ENCODE measurements at places on chromosomes 13 and 19. TPM values are rescaled to one million over a fixed set of nuclear protein-coding genes. Genes with fewer than 3 reads are reported as not detected.

Gene MBD3L3
- total RNA-seq: not detected

DNA sequence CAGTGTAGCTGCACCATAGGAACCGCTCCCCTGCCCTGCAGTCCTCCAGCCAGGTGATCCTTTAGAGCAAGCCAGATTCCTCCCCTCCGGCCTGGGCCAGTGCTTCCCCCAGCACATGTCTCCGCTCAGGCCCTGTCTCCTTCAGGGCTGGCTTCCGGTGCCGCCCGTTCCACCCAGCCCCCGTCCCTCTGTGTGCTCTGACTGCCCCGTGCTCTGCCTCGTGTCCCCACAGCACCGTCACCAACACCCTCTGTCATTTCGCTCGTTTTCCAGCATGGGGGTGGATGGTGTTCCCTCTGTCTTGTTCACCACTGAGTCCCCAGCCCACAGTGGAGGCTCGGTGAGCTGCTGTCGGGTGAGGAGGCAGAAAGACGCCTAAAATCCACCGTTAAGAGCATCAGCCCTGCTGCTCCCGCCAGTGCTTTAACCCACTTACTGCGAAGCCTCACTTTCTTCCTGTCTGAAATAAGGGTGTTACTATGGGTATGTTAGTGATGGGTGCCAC lies 54.5 kb downstream of the TSSK6 start:
- peak; percentile 35 for DNase-seq

GRCh38 chr13:39930544-39931444 lies 275.3 kb downstream of the COG6 start:
- no peak for DNase-seq

DNA sequence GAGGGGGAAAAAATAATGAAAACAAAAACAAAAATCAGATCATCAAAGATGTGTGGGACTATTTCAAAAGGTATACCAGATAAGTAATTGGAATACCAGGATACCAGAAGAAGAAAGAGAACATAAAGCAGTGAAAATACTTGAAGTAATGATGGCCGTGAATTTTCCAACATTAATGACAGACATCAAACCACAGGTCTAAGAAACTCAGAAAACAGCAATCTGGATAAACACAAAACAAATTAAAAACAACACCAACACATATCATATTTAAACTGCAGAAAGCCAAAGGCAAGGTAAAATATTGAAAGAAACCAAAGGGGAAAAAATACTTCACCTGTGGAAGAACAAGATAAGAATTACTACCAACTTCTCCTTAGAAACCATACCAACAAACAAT lies 24.2 kb upstream of the UFM1 start:
- DNase-seq: no peak

Gene GIPR
- total RNA-seq: 9.3 TPM

Gene IGFL2
- not detected for total RNA-seq

GRCh38 chr19:45142726-45143110 lies 18.1 kb downstream of the NKPD1 start:
- no peak for DNase-seq

All from CD4-positive, CD25-positive, alpha-beta regulatory T cell (primary cell).